CD4-positive, alpha-beta T cell treated with Interleukin-15 for 4 hours (primary cell): ENCODE measurements at places on chromosomes 6 and 20.
A peak's percentile ranks its signal among the peaks of the same experiment; 100 is the strongest.

DNA sequence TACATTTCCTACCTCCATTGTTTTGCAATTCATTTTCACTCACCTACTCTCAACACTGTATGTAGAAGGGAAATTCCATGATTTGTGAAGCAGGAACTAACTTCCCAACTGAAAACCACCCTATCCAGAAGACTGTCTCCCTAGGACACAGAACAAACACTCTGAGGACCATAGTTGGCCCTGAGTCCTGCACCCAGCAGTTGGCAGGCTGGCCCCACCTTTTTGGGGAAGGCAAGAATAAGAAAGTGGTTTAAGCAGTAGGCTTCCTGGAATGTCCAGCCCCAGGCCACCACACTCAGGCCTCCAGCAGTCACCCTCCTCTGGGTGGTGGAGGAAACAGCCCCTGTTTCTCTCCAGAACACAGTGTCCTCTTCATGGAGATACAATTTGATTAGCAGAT lies 258.8 kb downstream of the ARHGAP18 start:
- no peak for DNase-seq

DNA sequence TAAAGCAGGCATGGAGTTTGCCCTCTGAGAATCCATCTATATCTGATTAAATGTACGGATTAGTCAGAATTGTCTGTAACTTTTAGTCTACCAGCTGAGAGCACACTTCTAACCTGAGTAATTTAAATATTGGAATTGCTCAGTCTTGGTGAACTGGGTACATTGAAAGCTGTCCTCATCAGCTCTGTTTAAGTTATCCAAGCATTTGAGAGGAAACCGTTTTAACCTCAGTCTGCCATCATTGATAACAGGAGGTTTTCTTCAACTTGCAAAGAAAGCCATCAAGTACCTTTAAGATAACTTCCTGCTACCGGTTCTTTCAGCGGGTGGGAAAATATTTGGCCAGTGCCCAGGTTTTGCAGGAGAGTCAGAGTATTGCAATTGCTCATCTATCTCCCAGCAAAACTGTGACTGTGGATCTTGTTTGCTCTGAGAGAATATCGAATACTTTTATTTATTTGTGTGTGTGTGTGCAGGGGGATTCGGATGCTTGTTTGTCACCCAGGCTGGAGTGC lies 31.1 kb upstream of the F13A1 start:
- DNase-seq: no peak

DNA sequence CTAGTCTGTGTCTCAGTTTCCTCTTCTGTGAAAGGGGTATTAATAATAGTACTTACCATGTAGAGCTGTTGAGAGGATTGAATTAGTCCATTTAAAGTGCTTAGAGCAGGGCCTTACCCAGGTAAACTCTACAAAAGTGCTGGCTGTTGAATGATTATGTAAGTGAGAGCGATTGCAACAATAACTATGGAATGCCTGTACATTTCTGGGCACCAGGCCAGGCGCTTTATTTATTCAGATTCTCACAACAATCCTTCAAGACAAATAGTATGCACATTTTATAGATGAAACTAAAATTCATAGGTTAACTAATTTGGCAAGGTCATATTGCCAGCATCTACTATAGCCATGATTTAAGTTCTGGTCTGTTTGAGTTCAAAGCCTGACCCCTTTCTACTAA lies 78.3 kb upstream of the MMS22L start:
- no peak for DNase-seq

GRCh38 chr6:45543298-45544235 lies 165.8 kb upstream of the SUPT3H start:
- no peak for DNase-seq

GRCh38 chr6:33894438-33894837 lies 90.6 kb upstream of the MLN start:
- no peak for DNase-seq

DNA sequence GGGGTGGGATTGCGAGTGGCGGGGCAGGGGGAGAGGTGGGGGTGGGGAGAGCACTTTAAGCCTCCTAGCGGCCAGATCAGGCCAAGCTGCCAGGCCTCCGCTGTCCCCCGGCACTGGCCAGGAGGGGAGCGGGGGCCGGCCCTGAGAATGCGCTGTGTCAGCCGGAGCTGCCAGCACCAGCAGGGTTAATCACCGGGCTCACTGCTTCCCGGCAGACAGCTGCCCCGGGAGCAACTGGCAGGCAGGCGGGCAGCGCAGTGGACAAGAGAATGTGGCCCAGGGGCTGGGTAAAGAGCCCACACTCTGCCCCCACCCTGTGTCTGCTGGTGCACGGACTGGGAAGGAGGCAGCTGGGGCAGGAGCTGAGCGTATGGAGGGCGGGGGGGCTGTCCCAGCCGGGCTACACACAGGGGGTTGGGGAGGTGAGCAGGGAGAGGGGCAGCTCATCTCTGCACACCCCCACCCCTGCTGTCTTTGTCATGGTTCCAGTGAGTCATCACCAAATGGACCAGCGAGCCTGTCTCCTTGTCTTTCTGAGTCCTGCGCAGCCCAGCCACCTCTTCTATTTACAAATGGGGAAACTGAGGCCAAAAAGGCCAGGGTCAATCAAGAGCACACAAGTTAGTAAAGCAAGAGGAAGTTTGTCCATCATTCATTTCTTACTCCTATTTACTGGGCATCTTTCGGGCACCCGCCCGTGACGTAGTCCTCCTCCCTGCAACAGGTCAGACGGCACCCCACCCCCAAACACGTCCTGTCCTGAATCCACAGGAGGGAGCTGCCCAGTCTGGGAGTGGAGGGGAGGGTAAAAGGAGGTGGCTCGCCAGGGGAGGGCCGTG lies 2.1 kb upstream of the LAMA5 start:
- DNase-seq: no peak

DNA sequence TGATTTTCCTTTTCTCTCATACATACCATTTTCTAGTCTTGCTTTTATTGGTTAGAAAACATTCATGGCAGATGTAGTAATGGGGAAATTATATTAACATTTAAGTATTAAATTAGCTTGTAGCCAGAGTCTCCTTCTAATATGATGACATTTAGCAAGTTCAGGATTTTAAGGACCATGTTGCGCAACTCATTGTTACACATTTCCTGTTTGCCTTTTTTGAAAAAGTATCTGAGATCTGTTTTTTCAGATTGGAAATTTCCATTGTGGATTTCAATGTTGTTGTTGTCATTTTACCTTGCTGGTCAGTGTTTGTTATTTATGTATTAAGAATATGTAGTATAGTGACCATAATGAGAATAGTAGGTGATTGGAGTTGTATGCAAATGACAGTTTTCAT lies 38.7 kb downstream of the CDKAL1 start:
- no peak for DNase-seq

GRCh38 chr6:11722220-11722619 lies 56.4 kb downstream of the ADTRP start:
- DNase-seq: no peak

DNA sequence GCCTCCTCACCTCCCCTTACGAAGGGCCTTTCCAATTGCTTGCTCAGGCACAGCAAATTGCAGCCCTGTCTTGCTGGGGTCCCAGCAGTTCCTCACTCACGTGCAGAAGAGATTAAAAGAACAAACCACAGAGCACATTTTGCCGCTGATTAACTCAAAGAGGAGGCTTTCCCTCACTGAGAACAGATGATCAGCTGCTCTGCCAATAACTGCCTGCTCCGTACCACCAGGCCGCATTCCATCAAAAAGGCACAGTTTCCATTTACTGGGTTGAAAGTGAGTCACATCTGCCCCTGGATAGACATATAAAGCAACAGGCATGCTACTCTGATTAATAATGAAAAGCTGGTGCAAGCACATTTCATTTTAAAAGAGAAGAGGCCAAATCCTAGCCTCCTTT lies 446.8 kb downstream of the PTPRT start:
- no peak for DNase-seq

- DNase-seq: no peak
Observed at GRCh38 chr6:19608546-19608945, 228.6 kb upstream of the ID4 start.

DNA sequence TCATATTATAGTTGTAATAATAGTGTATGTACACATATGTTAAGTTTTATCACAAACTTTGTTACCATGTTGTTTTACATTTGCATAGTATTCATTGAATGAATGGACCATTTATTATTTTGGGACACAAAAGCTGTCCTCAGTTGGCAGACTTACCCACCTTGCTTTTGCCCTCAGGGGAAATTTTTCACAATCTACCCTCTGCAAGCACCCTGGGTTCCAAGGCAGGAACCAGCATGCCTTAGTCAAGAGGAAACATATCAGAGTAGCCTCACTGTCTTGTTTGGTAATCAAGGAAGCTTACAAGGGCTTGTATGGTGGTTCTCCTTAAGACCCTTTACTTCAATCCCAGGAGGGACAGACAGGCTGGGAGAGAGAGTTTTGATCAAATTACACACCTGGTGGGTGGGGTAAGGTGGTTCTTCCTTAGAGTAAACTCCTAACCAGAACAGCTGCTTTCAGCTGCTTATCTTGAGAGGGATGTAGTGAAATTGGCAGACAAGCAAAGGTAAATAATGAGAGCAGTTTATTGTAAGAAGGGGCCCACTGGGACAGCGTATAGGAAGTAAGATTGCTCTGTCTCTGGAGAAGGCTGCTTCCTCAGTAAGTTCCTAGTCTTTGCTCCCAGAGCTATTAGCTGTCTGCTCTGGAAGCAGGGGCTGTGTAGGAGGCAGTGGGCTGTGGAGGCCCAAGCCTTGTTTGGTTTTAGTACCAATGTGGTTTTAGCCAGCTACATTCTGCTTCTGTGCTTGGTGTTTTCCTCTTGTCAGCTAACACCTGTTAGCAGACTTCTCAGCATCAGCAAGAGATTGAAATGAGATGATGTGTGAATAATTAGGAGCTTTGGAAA lies 31.1 kb downstream of the BRPF3 start:
- no peak for DNase-seq

GRCh38 chr6:13485923-13486562 lies 1.4 kb downstream of the GFOD1 start:
- peak; percentile 24 for DNase-seq

- DNase-seq: peak; percentile 42
Observed at GRCh38 chr6:75266716-75267291, 17.8 kb downstream of the TMEM30A start.

GRCh38 chr6:108179741-108180140 lies 13.9 kb downstream of the NR2E1 start:
- DNase-seq: no peak

- DNase-seq: peak; percentile 33
Observed at GRCh38 chr6:150987371-150987828, 121.9 kb downstream of the MTHFD1L start.

GRCh38 chr20:39939241-39939865 lies 749.7 kb downstream of the MAFB start:
- DNase-seq: no peak

DNA sequence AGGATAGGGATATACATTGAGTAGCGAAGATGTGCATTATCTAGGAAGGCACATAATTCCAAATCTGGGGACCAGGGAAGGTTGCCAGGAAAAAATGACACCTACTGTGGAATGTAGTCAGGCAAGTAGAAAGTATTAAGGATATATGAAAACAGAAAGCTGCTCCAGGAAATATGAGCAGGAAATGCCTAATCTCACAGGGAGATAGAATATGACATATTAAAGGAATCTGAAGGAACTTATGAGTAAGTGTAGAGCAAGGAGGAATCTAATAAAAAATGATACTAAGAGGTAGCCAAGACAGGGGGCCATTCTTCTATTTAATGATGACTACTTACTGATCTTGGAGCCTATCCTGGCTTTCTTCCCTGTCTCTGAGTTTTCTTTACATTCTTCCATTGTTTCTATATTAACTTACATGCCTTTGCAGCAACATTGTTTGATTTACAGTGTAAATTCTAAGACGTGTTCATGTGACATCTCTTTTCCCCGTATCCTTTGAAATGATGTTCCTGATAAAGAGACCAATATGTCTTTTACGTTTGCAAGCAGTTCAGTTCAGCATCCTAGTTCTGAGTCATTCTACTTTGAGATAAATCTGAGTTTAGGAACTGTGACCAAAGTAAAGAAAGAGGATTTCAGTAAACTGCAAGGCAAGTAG lies 58.6 kb downstream of the TINAG start:
- DNase-seq: no peak

DNA sequence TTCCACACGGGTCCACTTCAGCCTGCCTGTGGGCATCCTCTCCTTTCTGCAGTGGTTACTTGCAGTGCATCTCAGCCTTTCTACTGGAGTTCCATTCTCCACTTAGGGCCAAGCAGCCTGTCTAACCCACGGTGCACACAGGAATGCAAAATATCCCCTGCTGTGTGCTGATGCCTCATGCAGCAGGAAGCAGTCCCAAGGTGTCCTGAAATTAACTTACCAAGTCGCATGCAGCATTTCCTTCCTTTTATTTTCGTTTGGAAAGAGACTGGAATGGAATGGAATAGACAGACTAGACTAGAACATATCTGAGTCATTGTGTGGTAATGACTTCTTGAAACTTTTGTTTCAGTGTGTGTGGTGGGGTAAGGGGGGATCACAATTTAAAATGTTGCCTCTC lies 25.9 kb upstream of the FOXQ1 start:
- DNase-seq: no peak

DNA sequence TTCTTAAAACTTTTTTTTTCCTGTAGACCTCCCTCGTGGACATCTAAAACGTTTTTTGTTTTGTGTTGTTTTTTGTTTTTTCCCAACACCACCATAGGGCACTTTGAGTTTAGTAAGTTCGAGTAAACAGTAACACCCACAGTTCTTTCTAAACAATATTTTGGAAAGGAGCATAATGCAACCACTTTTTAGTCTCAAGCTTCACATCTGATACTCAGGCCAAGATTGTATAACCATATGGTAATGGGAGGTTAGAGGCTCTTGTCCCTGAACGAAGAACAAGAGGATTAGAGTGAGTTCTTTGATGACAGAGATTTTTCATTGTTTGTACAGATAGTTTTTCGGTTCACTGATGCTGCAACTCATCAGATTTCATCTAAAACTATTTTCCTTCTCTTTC lies 144.6 kb downstream of the MTHFD1L start:
- DNase-seq: no peak

DNA sequence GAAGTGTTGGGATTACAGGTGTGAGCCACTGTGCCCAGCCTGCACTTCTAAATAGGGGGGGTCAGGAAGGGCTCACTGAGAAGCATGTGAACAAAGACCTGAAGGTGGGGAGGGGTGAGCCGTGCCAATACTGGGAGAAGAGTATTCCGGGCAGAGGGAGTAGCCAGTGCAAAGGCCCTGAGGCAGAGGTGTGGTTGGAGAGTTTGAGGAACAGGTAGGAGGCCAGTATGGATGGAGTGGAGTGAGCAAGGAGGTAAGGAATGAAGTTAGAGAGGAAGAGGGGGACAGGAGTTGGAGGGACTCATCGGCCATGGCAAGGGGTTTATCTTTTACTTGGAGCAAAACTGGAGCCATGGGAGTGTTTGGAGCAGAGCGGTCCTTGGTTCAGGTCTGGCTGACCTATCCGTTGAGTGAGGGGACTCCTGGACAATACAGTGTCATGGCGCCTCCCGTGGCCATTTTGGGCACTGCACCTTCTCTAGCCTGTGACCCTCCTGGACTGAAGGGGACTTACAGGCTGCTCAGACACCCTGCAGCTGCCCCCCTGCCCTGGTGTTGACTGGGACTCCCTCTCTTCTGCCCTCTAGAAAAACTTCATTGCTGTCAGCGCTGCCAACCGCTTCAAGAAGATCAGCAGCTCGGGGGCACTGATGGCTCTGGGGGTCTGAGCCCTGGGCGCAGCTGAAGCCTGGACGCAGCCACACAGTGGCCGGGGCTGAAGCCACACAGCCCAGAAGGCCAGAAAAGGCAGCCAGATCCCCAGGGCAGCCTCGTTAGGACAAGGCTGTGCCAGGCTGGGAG lies 12.1 kb downstream of the FOXS1 start:
- DNase-seq: peak; percentile 48

GRCh38 chr6:52152711-52153160 lies 33.4 kb upstream of the IL17A start:
- no peak for DNase-seq
